Renal cortex interstitium (tissue), 15 donors: ENCODE measurements at places on chromosomes 5 and 9.

DNA sequence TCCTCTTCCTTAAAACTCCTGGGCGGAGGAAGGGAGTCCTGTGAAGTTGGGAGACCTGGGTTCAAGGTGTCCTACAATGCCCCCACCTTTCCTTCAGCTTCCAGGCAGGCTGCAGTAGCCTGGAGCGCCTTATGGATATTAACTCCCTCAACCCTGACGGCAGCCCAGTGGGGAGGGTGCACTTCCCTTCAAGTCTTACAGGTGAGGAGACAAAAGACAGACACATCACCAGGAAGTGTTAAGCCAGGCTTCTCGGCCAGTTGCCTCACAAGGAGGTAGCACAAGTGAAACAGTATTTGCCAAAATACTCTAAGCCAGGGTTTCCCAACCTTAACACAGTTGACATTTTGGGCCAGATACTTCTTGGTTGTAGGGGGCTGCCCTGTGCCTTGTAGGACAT, 4.2 kb downstream of the TRIM7 start:
- DNase-seq = no peak

DNA sequence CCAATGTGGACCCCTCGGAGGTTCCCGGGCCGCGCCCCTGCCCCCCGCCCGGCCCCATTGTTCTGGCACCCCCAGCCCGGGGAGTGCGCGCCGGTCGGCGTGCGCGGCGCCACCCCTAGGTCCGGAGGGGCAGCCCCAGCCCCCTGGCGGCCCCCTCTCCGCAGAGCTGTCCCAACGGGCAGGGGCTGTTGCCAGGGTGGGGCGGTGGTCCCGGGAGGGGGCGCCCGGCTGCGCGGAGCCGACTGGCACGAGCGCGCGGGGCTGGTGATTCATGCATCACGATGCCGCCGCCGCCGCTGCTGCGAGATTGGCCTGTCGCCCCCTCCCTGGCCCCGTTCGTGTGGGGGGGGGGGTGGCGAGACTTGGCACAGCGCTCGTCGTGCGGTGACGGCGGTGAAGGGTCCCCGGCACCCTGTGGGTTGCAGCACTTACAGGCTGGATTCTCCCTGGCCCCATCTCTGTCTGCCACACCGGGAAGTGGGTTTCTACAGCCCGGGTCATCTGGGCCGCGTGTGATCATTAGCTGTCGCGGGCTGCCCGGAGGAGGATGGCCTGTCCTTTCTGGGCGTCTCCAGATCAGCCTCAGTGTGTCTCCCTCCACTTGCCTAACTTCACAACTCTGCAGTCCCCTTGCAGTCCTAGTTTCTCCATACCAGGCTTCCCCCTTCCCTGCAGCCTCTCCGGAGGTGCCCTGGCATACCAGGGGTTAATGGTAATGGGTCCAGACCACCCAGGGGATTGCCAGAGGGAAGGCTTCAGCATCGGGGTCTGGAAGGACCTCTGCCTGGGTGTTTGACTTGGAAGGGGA, 858 bp downstream of the NCS1 start:
- DNase-seq = no peak

DNA sequence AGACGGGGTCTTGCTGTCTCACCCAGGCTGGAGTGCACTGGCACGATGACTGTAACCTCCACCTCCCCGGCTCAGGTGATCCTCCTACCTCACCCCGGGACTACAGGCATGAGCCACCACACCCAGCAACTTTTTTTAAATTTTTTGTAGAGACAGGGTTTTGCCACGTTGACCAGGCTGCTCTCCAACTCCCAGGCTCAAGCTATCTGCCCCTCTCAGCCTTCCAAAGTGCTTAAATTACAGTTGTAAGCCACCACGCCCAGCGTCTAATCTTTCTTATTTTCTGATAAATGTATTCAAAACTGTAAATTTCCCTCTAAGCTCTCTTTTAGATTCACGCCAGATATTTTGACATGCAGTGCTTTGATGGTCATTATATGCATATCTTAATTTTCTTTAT, 10.3 kb downstream of the FRRS1L start:
- DNase-seq = no peak

DNA sequence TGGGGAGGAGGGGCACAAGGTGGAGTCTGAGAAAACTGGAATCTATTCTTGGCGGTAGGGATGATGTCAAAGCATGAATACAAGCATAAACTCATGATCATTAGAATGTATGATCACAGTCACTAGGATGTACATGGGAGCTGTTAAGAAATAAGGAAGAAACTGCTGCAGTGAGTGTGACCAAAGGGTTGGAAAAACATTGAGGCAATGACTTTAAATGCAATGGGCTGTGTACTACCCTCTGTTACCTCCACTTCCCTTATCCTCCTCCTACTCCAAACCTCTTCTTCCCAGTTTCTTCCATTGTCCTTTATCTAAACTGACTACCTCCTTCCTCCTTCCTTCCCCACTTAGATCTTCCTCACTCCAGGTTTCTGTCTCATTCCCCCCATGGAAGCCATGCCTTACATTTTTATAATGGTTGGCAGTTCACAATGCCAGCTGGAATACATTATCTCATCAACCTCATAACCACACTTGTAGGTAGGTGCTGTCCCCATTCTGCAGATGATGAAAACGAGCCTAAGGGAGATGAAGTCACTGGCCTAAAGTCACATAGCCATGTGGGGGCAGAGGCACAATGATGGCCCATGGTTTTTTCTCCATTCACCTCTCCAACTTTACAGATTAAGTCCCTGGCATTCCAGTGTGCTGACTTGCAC, 21.9 kb upstream of the TNFSF15 start:
- no peak for DNase-seq
